ENCODE measurements at places on chromosomes 4 and X.

DNA sequence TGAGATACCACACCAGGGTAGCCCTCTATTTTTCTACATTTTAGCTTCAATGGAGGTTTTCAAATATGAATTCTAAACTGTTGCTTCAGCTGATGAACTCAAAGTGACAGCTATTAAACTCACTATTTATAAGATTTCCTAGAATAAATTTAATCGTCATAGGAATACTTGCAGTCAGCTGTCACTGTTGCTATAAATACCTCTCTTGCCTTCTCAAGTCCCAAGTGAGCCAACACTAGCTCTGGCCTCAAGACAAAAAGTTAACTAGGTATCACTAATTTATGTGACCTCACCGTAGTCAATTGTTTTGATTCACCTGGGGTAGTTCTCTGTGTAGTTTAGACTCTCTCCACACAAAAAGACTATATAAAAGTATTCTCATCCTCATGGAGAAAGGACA lies 34.3 kb upstream of the PROM1 start:
- DNase-seq: no peak

DNA sequence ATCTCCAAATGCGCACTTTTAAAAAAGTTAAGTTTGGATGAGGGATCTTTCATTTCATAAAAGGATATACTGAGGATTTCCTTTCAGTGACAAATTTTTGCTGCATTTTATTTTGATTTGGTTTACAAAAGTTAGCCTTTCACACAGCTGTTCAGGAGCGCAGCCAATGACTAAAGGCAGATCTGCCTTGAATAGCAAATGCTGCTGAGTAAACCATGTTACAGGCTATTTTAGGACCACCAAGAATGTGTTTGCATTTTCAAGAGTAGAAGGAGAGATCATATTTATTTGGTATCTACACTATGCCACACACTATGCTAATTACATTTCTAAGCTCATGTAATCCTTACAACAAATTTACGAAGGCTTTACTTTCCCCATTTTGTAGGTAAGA lies 92.1 kb downstream of the MAMLD1 start:
- DNase-seq: no peak

DNA sequence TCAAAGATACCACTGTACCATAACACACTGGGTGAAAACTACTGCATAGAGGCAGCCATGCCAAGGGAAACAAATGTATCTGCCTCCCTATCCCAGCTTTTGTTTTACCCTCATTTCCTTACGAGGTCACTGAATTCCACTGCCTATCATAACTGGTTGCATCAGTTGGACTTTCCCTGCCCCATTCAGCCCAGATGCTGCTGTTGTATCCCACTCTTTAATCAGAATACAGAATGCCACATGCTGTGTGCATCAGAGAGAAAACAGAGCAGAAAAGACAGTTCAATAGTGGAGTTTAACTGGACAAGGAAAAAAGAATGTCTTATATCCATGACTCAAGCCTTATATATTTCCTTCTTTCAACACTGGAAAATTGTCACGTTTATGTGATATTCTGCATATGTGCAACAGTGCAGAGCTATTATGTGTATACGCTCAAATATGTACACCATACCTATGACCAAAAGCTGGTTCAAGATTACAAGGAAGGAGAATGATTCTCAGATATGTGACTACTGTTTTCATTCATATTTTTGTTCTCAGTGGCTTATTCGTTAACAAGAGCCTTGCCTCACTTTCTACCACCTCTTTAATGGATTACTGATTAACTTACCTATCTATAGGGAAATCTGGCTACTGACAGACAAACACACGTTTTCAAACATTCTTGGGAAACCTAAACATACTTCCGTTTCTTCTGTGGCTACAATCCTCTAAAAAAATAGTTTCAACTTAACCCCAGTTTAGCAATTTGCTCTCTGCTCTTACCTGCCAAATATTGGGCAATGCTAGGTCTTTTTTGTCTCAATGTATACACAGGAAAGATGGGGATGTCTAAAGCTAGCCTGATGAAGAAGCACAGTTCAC lies 378.9 kb downstream of the SMARCA1 start:
- no peak for DNase-seq

DNA sequence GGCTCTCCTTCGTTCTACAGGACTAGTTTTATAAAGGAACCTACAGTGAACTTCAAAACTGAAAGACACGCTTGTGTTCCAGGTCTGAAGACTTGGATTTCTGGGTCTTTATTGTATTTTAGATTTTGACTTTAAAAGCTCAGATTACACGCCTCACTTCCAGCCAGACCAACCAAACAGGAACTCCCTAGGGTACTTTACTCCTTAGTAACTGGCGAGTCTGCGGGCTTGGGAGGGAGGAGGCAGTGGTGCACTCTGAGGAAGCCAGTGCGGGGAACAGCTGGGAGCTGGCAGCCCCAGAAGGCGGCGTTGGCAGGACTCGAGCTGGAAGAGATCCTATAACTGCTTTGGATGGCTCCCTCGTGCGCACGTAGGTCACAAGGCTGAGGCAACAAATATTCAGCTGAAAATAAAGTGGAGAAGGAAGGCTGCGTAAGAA lies 391 bp upstream of the PHKA1 start:
- no peak for DNase-seq

DNA sequence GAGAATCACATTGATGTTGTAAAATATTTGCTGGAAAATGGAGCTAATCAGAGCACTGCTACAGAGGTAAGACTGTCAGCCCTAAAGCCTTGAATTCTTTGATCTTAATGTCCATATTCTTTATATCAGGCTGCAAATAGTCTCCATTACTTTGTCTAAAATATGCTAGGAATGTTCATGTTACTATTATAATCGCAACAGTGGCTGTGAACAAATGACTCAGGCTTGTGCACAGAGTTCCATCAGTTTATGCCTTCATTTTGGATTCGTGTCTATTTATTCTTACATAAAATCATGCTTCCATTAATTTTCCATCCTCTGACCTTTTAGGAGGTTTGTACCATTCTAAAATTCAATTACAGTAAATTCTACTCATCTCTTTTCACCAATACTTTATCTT lies 182.7 kb downstream of the ANK2 start:
- DNase-seq: no peak

DNA sequence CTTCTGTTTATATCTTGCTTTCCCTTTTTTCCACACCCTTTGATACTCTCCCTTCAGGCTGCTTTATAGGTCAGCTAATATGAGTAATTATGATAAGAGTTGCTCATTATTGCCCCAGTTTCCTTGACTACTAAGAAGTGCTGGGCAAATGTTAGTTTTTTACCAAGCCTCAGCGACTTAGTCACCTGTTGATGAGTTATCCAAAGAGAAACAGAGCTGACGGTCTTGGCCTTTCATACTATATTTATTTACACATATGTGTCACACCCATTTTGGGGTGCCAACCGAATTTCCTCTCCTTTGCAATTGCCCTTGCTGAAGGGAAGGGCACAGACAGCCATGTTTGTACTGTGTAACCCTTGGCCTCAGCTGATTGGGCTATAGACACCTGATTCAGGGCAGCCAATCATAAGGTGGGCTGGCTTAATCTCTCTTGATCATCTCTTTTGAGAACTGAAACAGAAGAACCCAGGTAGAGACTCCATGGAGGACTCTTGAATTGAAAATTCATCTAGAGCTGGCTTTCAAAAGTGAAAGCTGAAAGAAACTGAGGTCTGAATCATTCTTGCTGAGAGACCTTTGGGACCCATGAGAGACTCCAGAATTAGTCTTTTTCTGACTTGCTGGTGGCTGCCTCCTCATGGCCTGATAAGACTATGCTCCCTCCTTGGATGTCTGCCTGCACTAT lies 111.7 kb upstream of the RPS6KA3 start:
- DNase-seq: no peak

DNA sequence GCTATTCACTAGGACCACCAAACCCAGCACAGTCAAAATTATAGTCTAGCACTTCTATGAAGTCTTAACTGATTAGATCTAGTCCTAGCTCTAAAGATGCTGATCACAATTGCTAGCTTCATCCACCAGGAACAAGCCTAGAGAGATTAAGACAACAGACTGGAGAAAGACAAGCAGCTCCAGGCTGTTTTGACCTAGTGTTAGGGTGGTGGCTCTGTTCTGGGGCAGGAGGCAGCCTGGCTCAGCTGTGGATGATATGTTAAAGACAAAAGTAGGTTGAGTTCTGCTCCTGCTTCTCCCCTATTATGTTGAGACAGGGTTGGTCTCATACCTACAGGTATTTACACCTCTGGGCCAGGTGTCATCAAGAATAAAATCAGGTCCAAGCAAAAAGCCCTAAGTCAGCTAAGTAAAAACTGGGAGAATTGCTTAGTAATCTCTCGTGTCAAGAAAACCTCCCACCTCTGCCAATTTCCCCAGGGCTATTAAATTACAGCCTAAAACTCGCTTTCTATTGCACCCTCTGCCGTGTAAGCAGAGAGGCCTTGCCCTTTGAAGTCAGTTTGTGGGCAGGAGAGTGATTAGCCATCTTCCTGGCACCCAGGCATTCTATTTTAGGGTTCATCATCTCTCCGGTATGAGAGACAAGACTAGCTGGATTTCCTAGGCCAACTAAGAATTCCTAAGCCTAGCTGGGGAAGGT lies 39.9 kb downstream of the RAB40AL start:
- DNase-seq: no peak

- DNase-seq: no peak
Measured at GRCh38 chr4:141788169-141788915, 152.0 kb downstream of the IL15 start.

DNA sequence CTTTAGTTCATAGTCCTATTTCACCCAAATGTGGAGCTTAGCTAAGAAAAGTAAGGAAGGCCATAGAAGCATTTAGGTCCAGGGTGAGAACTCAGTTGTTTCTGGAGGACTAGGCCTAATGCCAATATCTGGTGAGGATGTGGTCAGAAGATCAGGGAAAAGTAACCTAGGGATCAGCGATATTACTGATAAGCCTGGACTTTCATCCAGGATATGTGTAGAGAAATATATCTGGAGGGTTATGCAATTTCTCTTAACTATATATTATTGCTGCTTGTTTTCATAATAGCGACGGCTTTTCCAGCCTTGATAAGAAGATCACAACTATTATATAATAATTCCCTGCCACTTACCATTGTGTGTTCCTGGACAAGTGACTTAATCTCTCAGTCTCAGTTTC lies 81.1 kb downstream of the FRAS1 start:
- no peak for DNase-seq

GRCh38 chr4:55259294-55259693 lies 86.7 kb upstream of the SRD5A3 start:
- no peak for DNase-seq

DNA sequence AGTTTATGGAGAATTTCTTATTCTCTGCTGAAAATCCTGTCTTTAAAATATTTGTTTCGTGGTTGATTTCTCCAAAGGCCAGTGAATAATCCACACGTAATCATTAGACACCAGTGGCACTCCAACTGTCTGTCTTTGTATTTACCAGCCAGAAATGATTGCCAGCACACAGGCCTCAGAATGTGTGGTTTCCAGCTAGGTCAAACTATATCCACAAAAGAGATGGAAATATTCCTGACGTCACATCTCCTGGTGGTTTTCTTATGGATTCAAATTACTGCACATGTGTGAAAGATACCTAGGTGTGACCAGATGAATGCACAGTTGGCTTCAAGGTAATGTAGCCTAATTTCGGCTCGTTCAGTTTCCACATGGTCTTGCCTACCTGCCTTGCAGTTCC lies 27.2 kb upstream of the TENM3 start:
- DNase-seq: no peak

DNA sequence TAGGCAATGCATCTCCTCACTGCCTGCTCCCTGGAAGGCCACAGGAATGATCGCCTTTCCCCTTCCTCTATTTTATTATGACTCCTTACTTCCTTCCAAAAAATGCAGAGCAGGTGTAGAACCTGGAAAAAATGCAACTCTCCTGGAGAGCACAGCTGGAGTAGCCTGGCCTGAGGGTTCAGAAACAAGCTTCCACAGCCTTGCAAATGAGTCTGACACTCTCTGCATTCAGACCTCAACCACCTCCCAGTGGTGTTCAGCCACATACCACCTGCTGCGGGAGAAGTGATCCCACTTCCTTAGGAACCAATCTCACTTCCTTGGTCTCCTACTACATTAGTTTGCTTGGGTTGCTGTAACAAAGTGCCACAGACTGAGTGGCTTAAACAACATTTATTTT lies 368.1 kb upstream of the NOCT start:
- DNase-seq: no peak

- DNase-seq: peak; percentile 21
Measured at GRCh38 chrX:155997436-155997835, at the start of gene IL9R. Gene IL9R (plus strand): TSS chrX:155997696. CDS start chrX:155997760, 64 bp downstream.

GRCh38 chr4:1105662-1106061 lies 7.7 kb downstream of the RNF212 start:
- DNase-seq: no peak

DNA sequence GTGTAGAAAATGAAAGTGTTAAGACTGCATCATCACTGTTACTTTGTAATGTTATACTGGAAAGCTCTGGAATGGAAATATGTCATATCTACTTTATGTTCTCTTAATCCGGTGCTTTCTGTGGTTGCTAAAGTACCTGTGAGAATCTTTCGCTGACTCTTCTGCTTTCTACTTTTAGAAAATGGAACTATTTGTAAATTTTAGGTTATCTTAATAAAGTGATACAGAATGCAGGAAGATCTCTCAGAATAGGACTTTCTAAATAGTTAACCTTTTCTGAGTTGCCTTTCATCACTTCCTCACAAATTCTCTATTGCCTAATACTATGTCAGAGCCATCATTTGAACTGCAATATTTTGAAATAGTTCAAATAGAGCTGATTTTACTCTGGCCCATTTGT lies 69.3 kb downstream of the BMP2K start:
- DNase-seq: no peak

DNA sequence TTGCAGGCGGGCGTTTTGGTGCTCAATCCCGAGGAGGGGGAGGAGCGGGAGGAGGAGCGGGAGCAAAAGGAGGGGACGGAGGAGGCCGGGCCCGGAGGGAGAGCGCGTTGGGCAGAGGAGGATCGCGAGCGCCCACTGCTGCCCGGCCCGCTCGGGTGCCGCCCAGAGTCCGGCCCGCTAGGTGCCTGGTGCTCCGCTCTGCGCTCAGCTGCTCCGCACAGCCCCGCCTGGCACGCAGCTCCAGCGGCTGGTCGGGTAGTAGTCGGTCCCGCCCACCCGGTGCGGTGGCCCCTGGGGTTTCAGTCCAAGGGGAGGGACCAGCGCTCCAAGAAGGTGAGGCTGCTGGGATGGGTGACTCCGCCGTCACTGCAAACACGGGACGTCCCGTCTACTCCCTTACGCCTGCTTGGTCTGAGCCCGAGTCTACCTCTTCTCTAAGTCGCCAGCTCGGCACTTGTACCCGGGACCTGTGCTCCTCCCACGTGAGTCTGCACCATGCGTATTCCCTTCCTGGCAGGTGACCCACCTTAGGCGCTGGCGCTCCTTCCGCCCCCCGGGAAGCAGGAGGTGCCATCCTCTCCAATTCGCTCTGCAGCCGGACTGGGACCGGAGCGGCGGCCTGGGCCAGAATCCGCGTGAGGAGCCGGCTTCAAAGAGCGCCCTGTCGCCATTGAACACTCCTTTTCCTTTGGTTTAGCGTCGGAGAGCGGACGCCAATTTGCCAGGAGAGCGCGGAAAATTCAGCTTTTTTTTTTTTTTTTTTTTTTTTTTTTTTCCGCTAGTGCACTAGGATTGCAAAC lies 405 bp upstream of the HS3ST1 start:
- DNase-seq: no peak

- DNase-seq: no peak
Measured at GRCh38 chr4:7722766-7723387, 216.8 kb downstream of the AFAP1 start.
